ENCODE measurements at places on chromosomes 7 and 10.

DNA sequence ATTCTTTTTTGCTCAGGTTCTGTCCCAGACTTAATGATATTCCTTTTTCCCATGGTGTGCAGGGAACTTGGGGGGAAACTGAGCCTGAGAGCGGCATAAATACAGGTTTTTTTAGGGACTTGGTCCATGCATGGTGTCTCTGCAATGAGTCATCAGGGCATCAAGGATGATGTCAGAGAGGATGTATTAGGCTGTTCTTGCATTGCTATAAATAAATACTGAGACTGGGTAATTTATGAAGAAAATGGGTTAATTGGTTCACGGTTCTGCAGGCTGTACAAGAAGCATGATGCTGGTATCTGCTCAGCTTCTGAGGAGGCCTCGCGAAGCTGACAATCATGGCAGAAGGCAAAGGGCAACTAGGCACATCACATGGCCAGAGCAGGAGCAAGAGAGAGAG, 185.4 kb downstream of the RAB11FIP2 start:
- no peak for DNase-seq

GRCh38 chr10:88066319-88066718, 202.9 kb downstream of the PTEN start:
- DNase-seq, result no peak

GRCh38 chr10:127133225-127133624, 63.2 kb downstream of the INSYN2A start:
- no peak for DNase-seq

GRCh38 chr10:100836891-100837290, 75.9 kb upstream of the SLF2 start:
- no peak for DNase-seq

DNA sequence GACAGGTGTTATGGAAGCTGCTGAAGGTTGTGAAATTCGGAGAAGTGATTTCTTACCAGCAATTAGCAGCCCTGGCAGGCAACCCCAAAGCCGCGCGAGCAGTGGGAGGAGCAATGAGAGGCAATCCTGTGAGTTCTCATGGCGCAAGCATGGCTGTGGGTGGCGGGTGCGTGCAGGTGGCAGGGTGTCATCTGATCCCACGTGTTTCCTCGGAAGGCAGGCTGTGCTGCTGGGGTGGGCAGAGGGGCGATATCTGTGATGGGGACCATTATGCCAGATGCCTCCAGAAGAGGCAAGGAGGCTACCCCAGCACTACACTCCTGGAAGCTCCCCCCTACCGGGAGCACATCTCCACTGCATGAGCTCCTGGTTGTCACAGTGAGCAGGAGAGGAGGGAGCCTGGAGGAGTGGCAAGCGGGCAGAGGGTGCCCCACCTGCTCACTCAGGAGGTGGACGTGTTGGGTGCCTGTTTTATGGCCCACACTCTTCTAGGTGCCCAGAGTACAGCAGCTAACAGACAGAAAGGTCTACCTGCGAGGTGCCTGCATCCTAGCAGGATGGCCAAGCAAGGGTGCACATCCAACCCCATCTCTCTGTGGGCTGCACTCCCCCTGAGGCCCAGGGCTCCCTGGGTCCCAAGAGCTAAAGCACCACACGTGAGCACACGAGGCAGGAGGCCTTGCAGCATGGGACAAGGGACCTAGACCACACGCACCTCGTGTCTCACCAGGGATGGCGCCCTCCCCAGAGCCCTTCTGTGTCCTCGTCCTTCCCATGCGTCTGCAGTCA, 204.7 kb downstream of the EBF3 start:
- DNase-seq, result no peak

- peak; percentile 85 for DNase-seq
Measured at GRCh38 chr7:31051598-31052486, at the start of gene ADCYAP1R1. Gene ADCYAP1R1 (plus strand): TSS chr7:31052308. CDS start chr7:31063265, 10,957 bp downstream.

DNA sequence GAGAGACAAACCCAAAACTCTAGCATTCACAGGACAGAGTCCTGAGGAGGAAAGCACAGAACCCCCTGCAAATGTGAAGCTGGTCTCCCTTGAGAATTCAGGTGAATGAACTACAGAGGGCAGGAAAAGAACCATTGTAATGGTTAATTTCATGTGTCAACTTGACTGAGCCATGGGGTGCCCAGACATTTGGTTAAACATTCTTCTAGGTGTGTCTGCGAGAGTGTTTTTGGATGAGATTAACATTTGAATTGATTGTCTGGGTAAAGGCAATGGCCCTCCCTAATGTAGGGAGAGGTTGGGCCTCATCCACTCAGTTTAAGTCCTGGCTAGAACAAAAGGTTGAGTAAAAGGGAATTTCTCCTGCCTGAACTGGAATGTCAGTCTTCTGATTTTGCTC, 15.7 kb upstream of the CDK1 start:
- DNase-seq, result peak; percentile 87

DNA sequence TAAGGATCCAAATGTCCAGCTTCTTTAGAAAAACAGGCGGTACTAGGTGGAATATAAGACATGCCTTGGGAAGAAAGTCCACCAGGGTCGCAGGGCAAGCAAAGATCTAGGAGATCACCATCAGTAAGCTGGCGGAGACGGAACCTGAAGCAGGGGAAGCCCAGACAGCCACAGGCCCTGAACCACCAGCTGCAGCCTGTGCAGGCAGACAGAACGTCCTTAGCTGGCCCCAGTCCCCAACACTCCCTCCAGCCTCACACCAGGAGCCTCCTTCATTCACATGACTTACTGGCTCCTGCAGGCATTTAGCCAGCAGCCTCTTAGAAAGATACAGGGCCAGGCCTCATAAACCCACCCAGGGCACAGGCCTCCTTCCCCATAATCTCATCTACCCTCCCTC, 17.4 kb downstream of the RGS10 start:
- no peak for DNase-seq

DNA sequence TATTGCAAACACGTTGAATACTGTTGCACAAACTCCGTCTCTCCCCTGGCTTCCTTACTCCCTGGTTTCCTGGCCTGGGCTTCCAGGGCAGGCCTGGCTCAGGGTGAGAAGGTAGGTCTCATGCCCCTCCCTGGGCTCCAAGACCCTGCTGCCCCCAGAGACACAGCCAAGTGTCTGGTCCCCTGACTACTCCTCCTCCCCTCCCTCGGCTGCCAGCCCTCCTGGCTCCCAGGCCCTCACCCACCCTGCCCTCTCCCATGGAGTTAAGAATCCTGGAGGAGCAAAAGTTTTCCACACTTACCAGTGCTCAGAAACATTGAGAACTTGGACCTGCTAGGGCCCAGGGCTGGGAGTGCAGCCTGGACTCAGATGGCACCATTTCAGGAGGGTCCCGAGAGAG, 47.2 kb upstream of the RABGEF1 start:
- DNase-seq, result no peak

- DNase-seq, result no peak
Measured at GRCh38 chr7:131563918-131564317, 7.5 kb upstream of the PODXL start.

GRCh38 chr7:135692055-135692454, 29.7 kb downstream of the STMP1 start:
- DNase-seq, result no peak

DNA sequence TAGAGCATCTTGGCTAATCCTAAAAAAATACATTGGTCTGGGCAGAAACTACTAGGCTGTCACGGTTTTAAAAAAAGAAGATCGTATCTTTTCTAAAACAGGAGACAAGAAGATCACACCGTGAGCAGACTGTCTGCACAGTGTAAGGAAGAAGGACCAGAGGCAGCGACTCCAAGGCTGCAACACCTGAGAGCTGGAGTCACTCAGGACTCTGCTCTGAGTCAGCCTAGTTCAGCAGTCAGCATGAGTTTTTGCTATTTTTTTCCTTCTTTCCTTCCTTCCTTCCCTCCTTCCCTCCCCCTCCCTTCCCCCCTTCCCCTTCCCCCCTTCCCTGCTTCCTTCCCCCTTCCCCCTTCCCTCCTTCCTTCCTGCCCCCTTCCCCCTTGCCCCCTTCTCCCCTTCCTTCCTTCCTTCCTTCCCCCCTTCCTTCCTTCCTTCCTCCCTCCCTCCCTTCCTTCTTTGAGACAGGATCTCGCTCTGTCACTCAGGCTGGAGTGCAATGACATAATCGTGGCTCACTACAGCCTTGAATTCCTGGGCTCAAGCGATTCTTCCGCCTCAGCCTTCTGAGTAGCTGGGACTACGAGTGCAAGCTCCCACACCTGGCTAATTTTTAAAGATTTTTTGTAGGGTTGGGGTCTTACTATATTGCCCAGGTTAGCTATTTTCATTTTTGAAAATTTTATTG, 24.4 kb downstream of the BAG3 start:
- no peak for DNase-seq

DNA sequence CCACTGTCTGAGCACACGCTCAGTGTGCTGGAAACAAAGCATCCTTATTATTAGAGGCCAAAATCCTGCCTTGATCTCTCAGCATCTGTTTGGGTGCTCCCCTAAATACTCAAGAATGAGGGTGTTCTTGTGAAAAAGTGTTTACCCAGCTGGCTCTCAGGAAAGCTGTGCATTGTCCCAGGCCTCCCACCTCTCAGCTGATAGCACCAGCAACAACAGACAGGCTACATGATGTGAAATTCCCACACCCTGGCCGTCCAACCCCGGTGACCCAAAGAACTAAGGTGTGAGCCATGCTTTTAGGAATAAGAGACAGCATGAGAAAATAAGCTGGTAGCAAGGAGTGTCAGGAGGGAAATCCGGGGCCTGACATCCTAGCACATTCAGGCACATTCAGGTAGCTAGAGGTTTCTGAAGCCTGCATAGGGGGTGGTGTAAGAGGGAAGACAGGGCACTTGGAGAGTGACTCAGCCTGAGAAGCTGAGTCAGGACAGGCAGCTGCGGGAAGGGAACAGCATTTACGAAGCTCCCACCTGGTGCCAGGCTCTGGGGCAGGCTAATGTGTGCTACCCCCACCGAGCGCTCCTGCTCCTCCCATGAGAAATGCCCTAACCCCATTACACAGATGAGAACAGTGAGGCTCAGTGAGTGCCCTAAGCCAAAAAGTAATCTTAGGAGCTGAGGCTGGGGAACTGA, 205.6 kb downstream of the GRID1 start:
- no peak for DNase-seq

DNA sequence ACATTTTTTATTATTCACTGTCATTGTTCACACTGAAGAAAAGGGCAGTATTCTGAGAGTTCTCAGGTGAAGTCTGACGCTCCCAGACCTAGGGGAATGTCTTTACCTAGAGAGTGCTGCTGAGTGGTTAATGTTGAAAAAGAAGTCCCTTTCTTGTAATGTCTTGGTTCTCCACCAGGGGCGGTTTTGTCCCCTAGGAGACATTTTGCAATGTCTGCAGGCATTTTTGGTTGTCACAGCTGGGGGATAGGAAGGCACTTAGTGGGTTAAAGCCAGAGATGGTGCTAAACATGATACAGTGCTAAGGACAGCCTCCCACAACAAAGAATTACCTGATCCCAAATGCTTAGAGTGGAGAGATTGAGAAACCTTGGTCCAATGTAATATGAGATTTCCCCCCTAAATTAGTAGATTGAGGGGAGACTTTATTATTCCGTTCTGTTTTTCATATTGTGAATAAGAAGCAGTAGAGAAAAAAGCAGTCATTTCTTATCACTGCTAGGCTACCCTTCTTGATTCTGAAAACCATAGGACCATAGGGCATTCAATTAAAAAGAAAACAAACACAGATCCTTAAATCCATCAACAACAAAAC, 13.1 kb downstream of the UMAD1 start:
- DNase-seq, result peak; percentile 92

- DNase-seq, result peak; percentile 82
Measured at GRCh38 chr7:27689591-27690164, 27.0 kb upstream of the HIBADH start.

DNA sequence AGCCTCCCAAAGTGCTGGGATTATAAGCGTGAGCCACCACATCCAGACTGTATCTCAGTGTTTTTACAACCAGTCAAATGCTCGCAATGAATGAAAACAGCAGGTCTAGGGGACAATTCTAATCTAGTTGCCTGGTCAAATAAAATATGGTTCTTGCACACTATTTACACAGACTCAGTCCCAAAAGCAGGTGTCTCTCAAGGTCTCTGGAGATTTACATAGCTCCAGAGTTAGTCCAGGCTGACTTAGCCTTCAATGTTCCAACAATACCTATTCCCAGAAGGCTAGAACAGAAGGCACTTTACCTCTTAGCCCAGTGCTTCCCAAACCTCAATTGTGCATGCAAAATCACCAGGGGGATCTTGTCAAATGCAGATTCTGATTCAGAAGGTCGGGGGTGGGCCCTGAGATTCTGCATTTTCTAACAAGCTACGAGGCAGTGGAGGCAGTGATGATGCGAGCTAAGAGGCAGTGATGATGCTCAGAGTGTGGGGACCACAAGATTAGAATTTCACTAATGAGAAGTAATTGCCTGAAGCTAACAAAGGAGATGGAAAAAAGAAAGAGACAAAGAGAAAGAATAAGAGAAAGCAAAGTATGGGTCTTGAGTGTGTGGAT, 6.4 kb downstream of the KIAA1549 start:
- peak; percentile 58 for DNase-seq

DNA sequence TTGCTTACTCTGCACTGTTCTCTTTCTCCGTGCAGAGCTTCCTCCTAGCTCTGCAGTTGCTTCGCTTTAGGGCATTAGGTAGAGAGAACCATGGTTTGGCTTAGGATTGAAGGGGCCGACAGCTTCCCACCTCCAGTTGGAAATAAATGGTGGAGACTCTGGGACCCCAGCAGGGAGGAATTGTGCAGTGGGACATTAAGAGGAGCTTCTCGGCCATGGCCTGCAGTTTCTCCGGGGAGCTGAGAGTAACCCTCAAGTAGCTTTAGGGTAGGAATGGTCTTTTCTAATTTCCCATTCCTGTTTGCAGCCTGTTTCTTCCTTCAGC, 1.2 kb downstream of the SUFU start:
- no peak for DNase-seq

DNA sequence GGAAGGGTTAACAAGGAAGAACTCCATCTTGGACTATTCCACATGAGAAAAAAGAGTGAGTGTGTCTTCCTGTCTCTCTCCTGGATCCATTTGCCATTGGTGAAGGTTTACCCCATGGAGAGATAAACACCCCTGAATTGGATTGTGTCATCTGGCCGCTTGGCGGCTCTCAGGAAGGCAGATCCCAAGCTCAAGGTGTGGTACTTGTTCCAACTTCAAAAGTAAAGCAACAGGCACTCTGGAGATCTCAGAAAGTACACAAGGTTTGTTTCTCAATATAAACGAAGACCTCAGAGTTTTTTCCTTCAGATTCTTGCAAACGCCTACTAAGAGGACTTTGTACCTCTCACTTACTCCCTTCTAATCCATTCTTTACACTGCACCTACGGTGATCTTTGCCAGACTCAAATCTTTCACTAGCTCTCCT, 116.7 kb downstream of the REEP3 start:
- no peak for DNase-seq
